ENCODE measurements at places on chromosomes 12 and 14.

DNA sequence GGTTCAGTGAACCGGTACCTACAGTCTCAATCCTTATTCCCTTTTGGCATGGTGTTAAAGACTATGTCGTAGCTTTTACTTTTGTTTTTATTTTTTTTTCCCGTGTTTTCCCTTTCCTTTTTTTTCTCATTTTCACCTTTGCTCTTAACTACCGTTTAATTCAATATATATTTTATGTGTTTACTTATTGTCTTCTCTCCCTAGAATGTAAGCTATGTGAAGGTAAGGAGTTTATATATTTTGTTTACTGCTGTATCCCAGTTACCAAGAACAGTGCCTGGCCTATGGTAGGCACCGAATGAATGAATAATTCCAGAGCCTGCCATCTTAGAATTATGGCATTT lies 261 bp upstream of the MLH3 start:
- no peak for DNase-seq

GRCh38 chr12:57213058-57213715 lies 3.4 kb upstream of the NXPH4 start:
- peak; percentile 88 for DNase-seq

DNA sequence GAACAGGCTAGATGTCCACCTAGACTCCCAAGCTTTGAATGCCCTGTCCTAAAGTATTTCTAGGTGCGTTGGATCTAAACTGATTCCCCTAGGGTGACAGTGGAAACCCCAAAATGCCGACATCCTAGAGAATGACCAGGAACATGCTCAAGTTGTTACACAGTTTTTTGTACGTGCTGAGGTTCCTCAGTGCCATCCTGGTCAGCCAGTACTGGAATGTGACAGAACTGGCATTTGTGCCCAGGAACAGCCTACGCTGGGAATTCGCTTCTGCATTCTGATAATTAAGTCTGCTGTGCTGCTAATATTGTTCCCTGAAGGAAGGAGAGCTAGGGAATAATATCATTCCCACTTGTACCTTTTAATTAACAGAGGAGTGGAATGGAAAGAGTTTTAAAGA lies 40.3 kb downstream of the BORCS5 start:
- DNase-seq, result no peak

DNA sequence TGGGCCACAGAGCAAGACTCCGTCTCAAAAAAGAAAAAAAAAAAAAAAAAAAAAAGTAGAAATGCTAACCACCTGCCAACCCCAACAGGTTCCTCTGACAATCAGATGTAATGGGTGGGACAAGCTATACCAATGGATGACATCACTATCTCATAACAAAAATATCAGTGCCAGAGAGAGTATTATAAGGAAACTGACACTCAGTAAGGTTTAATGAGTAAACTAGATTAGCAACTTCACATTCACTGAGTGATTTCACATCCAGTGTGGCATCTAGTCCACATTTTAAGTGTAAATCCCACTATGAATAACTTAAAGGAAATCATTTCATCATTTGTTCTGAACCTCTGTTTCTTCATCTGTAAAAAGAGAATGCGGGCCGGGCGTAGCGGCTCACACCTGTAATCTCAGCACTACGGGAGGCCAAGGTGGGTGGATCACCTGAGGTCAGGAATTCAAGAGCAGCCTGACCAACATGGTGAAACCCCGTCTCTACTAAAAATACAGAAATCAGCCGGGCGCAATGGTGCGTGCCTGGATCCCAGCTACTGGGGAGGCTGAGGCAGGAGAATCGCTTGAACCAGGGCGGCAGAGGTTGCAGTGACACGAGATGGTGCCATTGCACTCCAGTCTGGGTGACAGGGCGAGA lies 1.8 kb downstream of the SART3 start:
- no peak for DNase-seq

- no peak for DNase-seq
Measured at GRCh38 chr12:103768467-103769123, 72.4 kb downstream of the NT5DC3 start.

GRCh38 chr14:60720962-60721325 lies 3.2 kb downstream of the SIX4 start:
- DNase-seq, result no peak

GRCh38 chr12:55737581-55738122 lies 5.3 kb upstream of the GDF11 start:
- DNase-seq, result no peak
